ENCODE measurements at places on chromosomes 16 and 17.

DNA sequence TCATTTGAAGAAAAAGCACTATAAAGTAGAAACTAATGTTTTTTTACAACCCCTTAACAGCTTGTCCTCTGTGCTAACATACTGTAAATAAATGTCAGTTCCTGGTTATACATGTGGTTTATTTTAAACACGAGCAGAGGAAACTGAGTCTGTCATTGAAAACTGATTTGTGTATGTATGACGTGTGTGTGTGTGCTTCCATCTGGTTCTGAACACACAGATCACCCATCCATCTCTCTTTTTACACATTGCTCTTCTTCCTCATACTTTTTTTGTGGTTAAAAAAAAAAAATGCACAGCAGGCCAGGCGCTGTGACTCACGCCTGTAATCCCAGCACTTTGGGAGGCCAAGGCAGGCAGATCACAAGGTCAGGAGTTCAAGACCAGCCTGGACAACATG is 49.5 kb downstream of the ZNF423 start:
- DNase-seq: no peak

- DNase-seq: no peak
Measured at GRCh38 chr16:9192746-9193145, 101.3 kb downstream of the HAPSTR1 start.

DNA sequence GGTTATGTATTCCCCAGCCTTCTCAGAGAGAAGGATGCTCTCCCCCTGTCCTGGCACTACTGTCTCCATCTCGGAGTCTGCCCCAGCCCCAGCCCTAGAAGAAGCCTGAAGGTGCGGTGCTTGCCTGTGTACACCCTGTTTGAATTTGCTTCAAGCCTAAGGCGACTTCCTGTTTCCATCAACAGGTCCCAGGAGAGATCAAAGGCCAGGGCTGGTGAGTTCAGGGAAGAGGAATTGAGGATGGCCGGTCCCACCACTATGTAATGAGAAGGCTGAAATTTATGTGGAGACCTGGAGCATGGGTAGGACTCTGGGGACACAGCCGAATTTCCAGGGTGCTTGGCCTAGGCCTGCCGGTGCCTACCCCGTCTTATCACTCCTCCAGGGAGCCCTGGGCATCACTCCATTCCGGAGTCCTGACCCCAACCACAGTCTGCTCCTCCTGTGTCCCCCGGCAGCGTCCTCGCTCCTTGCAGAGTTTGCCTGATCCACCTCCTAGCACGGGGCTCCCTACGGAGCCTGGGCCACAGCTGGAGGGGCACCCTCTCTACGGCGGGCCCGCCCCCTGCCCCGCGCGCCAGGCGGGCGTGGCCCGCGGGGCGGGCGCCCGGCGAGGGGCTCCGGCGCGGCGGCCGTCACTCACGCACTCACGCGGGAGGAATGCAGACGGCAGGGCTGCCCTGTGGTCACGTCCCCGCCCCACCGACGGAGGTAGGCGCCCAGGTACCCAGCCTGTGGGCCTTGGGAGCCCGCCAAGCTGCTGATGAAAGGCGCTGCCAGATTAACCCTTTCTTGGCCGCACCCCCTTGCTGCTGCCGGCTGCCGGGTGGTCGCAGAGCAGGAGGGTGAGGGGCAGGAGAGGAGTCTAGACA is 53.8 kb upstream of the TAC4 start:
- DNase-seq: no peak

- no peak for DNase-seq
Measured at GRCh38 chr17:57655553-57655952, 89.5 kb downstream of the CCDC182 start.

- DNase-seq: no peak
Measured at GRCh38 chr16:73086108-73086507, 38.2 kb upstream of the ZFHX3 start.

- DNase-seq: peak; percentile 24
Measured at GRCh38 chr17:76383546-76384221, 725 bp upstream of the SPHK1 start.

- no peak for DNase-seq
Measured at GRCh38 chr17:66492561-66493005, 190.2 kb downstream of the PRKCA start.

DNA sequence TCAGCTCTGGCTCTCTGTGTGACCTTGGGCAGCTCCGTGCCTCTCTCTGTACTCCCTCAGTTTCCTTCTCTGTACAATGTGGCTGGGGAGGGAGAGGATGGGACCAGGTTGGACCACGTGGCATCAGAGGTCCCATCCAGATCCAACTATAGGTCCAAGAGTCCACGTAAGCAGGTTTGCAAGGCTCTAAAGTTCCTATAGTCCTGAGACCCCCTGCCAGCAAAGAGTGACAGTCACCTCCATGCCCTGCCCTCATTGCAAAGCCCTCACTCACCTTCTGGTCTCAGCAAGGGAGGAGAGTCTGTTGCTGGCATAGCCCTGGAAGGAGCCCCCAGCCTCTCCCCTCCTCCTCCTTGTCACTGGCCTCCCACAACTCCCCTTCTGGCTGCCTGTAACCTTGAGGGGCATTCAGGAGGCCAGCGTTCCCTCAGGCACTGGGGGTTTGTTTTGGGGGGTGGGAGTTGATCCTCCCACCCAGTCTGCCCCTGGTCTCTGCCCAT is 6.1 kb upstream of the DRC7 start:
- DNase-seq: no peak

GRCh38 chr17:76704805-76705204 is 6.0 kb downstream of the MXRA7 start:
- no peak for DNase-seq

DNA sequence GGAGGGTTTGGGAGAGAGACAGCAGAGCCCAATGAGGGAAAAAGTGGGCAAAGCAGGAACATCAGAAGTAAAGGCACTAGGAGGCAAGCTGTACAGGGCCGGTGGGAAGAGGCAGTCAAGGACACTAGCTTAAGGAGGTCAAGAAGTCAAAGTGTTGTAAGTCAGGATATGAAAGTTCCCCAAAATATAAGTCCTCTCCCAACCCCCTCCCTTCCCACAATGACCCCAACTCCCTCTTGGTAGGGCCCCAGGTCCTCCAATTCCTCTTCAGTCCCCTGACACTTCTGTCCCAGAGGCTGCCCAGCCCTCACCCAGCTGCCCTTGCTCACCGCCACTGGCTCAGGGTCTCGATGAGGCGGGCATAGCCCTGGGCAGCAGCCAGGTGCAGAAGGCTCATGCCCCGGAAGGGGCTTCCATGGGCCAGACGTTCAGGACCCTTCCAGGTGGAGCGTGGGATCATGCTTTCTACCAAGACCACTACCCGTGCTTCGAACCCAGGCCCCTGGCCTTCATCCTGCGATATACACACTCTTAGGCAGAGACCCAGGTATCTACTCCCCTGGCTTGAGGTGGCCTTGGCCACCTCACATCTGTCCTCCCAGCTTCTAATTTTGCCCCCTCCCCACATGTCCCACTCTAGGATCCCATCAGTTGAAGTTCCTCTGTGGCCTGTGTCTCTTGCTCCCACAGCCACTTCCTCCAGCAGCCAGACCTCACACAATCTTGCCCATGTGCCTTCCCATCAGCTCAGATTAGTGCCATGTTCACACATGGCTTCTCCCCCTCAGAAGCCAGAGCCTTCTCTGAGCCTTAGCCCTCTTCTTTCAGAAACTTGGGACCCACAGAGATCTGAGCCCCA is 5.9 kb upstream of the SPAG7 start:
- no peak for DNase-seq

GRCh38 chr17:74786431-74787055 is 10.4 kb upstream of the NAT9 start:
- DNase-seq: no peak

Measured in activated CD4-positive, alpha-beta T cell treated with anti-CD3 and anti-CD28 coated beads, Interleukin-2, amount 50 U/mL, for 24 hours (primary cell).